Stimulated activated CD4-positive, alpha-beta T cell treated with anti-CD3 and anti-CD28 coated beads, Interleukin-2, amount 100 ng/mL, for 48 hours (primary cell): ENCODE measurements at places on chromosomes 16 and 17.

DNA sequence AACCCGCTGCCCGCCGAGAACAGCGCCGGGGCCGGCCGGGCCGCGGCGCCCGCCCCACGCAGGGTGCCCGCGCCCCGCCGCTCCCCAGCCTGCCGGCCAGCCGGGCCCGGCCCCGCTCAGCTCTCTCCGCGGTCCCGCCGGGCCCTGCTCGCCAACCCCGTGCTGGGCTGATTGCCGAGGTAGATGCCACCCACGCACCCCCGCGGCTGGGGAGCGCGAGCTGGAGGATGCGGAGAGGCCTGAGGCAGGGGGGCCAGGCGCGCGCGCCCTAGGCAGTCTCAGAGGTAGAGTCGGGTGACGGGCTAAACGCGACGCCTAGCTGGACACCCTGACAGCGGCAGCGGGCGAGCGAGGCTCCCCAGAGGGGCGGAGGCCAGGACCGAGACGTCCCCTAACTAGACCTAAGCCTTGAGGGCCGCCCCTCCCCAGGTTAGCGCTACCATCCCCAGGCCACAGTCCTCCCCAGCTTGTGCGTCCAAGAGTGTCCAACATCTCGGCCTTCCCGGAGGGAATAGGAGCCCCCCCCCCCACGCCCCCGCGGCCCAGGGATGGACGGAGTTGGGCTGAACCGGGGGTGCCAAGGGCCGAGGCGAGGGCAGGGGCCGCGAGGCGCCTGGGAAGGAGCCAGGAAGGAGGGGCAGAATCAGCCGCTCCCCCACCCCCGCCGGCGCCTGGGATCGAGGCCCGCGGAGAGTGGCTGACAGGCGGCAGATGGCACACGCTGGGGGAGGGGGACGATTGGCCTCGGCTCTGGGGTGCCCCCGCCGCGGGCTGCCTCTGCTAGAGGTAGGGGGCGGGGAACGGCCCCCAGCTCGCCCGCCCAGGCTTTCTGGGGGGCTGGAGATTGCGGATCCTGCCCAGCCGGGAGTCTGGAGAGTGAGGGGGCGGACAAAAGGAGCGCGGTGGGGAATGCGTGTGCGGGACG lies 2.5 kb upstream of the ZNF423 start:
- peak; percentile 33 for DNase-seq

DNA sequence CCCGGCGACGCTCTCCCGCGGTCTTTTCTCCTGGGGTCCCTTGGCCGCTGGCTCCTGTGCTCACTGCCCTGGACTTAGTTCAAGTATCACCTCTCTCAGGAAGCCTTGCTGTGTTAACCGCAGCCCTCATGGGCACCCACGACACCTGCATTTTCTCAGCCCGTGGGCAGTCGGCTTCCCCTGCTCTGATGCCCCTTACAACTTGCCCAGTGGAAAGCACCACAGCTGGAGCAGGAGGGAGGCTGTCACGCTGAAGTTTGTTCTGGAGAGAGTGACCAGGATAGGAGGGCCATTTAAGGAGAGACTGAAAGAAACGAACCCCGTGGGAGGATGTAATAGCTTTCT lies 395 bp downstream of the STXBP4 start:
- DNase-seq = peak; percentile 18

- no peak for DNase-seq
Measured at GRCh38 chr16:4455951-4456350, 18.5 kb downstream of the NMRAL1 start.

GRCh38 chr17:67602974-67603373 lies 114.8 kb upstream of the NOL11 start:
- DNase-seq = peak; percentile 30

DNA sequence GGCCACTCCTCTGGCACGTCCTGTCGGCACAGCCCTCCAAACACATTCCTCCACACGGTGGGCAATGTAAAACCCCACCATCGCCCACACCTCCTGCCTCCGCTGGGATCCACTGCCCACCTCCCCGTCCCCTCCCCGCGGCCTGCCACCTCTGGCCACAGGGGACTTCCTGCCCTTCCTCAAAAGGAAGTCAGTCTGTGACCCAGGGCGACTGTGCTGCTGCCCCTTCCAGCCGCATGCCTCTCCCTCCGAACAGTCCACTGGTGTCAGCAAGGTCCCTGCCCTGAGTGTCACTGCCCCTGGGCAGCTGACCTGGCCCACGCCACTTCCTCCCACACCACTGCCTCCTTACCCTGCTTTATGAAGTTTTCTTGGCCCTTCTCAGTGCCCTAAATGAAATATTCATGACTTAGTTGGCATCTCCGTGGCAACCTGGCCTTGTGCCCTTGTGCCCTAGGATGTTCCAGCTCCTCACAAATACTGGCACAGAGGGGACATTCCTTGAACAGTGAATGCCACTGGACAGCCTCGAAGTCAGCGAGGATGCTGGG lies 2.0 kb downstream of the PLD6 start:
- no peak for DNase-seq

GRCh38 chr16:67939507-67940445 lies 3.1 kb upstream of the PSMB10 start:
- peak; percentile 34 for DNase-seq

DNA sequence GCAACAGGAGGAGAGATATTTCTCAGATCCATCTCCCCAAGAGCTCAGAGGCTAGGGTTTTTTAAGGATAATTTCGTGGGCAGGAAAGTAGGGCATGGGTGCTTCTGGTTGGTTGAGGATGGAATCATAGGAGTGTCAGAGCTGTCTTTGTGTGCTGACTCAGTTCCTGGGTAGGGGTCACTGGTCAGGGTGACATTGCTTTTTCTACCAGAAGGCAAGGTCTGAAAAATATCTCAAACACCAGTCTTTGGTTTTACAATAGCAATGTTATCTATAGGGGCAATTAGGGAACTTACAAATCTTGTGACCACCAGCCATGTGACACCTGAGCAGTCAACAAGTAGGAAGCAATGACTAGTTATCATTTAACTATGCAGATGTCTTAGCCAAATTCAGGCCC lies 82.9 kb upstream of the DYNLRB2 start:
- no peak for DNase-seq

GRCh38 chr17:31907342-31907962 lies 5.9 kb upstream of the UTP6 start:
- no peak for DNase-seq

DNA sequence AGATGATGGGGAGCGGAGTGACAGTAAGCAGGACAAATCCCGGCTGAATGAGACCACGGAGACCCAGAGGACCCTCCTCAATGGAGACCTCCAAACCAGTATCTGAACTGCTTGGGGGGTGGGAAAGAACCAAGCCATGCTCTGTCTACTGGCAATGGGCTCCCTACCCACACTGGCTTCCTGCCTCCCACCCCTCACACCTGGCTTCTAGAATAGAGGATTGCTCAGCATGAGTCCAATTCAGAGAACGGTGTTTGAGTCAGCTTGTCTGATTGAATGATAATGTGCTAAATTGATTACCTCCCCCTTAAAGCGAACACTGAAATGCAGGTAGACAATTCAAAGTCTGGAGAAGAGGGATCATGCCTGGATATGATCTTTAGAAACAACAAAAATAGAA lies 5.5 kb downstream of the SSTR2 start:
- no peak for DNase-seq

- no peak for DNase-seq
Measured at GRCh38 chr16:81593481-81593880, 148.9 kb downstream of the CMIP start.

DNA sequence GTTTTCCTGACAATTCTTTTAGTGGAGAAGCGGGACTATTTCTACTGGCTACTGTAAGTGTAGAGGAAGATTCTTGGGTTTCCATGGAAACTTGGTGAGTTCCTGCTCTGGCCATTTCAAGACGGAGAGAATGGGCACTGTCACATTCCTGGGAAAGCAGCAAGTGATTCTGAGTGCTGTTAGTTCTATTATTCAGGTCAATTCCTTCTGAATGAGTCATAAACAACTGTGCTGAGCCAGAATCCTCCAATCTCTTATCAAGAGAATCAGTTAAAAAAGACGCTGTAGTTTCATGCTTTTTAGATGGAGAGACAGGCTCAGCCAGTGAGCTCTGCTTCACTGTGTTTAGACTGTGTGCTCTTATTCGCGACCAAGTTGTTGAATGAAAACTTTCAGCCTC lies 19.6 kb downstream of the AKAP10 start:
- DNase-seq = no peak

DNA sequence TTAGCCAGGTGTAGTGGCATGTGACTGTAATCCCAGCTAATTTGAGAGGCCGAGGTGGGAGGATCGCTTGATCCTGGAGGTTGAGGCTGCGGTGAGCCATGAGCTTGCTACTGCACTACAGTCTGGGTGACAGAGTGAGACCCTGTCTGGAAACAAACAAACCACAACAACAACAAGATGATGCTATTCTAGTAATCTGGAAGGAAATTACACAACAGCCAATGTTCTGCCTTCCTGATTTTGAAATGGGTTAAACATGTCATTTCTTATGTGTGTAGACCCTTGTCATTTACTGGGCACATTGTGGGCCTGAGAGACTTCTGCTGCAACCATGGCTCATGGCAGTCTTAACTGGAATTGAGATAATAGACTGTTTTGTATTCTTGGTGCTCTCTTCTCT lies 5.9 kb downstream of the COQ7 start:
- DNase-seq = no peak

GRCh38 chr16:35795361-35796029 lies 2336.1 kb downstream of the TP53TG3F start:
- no peak for DNase-seq

GRCh38 chr16:24609417-24609739 lies 70.0 kb downstream of the RBBP6 start:
- no peak for DNase-seq

DNA sequence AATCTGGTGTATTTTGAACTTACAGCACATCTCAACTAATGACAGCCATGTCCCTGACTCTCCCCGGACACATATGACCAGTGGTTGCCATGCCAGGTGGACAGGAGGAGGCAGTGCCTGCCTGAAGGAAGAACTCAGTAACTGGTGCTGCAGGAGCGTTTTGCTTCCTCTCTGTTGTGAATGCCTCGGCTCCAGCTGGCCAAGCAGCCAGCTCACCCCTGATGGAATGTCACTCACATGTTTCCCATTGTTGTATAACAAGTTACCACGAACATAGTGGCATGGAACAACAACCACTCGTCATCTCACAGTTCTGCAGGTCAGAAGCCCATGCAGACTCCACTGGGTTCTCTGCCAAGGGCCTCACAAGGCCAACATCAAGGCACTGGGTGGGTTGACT lies 20.1 kb upstream of the IRF8 start:
- DNase-seq = no peak

GRCh38 chr16:15494236-15494635 lies 59.8 kb downstream of the BMERB1 start:
- no peak for DNase-seq

GRCh38 chr17:58694826-58695225 lies 2.4 kb downstream of the RAD51C start:
- no peak for DNase-seq

GRCh38 chr17:8292639-8293395 lies 2.4 kb downstream of the SLC25A35 start:
- DNase-seq = no peak

DNA sequence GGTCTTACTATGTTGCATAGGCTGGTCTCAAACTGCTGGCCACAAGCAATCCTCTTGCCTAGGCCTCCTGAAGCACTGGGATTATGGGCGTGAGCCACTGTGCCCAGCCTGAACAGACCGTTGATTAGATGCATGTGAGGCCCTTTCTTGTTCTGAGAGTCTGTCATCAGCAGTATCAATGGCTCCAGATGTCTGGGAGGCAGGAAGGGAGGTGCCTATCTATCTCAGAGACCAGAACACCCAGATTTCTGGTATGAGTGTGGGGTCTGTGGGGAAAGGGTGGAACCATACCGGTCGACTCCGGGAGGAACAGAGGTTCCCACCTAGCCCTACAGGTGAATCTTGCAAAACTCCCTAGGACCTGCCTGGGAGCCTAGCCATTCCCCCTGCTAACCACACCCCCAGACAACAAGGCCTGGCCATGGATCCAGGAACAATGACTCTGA lies 71.7 kb downstream of the PRKCB start:
- no peak for DNase-seq

GRCh38 chr17:60164697-60165096 lies 14.9 kb downstream of the CA4 start:
- DNase-seq = no peak
